ENCODE measurements at places on chromosomes 5 and 9.
A peak's percentile ranks its signal among the peaks of the same experiment; 100 is the strongest.

GRCh38 chr5:81181576-81182316, 51.4 kb upstream of the CKMT2 start:
- no peak for DNase-seq

- no peak for DNase-seq
These were observed 253.0 kb downstream of the HINT1 start for GRCh38 chr5:130912088-130912487.

DNA sequence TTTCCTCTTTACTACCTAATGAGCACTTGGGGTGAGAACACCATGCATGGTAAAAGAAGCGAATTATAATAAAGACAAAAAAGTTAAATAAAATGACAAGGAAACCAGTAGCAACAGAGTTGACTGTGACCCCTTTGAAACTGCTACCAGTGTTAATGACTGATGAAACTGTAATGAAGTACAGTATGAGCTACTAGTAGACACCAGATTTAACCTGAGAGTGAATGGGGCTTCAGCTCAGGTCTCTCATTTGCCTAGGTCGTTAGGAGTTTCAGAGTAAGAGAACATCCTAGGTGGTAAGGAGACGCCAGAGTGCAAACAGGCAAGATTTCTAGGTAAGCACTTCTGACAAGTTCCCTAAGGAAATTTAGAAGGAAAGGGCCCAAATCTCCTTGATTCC, 346.4 kb downstream of the BNC2 start:
- no peak for DNase-seq

- DNase-seq, result peak; percentile 67
These were observed 10.8 kb downstream of the REEP2 start for GRCh38 chr5:138449501-138450239.

DNA sequence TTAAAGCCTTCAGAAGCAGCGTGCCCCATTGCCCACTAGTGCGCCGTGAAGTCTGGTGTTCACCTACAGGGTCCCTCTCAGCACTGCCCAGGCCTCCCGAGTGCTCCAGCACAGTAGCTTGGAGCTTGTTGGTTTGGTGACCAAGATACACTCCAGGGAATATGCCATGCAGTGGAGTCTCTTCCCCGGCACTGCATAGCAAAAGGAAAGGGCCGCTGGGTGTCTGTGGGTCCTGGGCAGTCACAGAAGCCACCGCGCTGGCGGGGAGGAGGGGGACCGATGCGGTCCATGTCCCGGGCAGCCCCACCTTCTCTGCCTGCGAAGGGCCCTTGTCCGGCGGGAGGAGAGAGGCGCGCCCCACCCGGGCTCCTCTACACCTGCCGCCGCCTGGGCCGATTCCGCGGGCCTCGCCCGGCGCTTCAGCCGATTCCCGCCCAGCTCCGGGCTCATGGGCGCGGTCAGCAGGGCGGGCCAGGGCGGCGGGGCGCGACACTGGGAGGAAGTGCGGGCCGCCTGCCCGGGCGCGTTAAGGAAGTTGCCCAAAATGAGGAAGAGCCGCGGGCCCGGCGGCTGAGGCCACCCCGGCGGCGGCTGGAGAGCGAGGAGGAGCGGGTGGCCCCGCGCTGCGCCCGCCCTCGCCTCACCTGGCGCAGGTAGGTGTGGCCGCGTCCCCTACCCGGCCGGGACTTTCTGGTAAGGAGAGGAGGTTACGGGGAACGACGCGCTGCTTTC, at the start of gene SYK:
TSS of gene SYK (plus strand) at position 579 of the 732 bp plus-strand sequence. CDS start 42,080 bp downstream, outside the sequence.
- DNase-seq, result no peak

- no peak for DNase-seq
These were observed 147.1 kb upstream of the MAP1B start for GRCh38 chr5:71960195-71960594.

- no peak for DNase-seq
These were observed 8.9 kb downstream of the ZFAND5 start for GRCh38 chr9:72356041-72356582.
